ENCODE measurements at places on chromosomes 2 and 18.

GRCh38 chr2:117958186-117958585, 55.7 kb downstream of the CCDC93 start:
- peak; percentile 22 for DNase-seq

GRCh38 chr2:71715951-71716696, 262.8 kb downstream of the DYSF start:
- DNase-seq: no peak

GRCh38 chr2:228709788-228710371, 528.4 kb upstream of the SPHKAP start:
- no peak for DNase-seq

DNA sequence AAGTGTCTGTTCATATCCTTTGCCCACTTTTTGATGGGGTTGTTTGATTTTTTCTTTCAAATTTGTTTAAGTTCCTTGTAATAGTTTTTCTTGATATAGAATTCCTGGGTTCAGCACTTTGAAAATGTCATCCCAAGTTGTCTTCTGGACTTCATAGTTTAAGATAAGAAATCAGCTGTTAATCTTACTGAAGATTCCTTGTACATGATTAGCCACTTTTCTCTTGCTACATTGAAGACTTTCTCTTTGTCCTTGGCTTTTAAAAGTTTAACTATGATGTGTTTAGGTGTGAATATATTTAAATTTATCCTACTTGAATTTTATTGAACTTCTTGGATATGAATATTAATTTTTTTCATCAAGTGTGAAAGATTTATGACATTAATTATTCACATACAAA, 387.2 kb upstream of the CWC22 start:
- DNase-seq: no peak

DNA sequence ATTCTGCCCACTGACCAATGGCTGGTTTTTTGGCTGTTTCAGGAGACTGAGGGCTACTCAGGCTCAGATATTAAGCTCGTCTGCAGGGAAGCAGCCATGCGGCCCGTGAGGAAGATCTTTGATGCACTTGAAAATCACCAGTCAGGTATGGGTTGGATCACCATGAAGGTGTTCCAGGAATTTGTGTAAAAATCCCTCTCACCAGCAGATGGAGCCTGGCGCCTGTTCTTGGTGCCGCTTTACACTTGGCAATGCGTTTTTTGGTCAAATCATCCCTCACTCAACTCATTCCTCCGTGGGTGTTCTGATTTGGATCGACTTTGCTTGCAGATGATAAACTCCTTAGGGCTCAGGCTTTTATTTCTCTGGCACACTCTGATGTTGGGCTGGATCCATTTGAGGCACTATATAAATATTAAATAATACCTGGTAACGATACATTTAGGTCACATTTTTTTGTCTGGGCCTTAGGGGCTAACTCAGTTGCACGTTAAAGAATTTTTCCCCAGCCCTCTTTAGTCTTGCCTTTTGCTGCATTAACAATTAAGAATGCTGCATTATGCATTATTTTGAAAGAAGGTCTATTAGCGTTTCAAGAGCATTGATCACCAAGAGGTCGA, 50.0 kb downstream of the HDHD2 start:
- peak; percentile 63 for DNase-seq

DNA sequence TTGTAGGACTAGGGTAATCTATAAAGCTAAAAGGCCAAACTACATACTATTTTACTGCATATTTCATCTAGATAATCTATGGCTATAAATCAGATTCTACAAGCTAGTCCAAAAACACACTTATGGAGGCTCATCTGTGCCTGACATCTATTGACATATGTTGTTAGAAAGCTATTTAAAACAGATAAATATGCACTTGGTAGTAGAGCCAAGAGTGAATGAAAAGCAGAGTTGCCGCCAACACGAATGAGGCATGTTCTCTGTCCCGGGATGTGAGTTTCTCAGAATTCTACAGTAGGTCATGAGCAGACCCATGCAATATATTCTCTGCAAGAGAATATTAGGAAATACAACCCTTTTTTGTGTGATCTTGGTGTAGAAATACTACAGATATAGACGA, 66.7 kb upstream of the LPIN2 start:
- peak; percentile 32 for DNase-seq

DNA sequence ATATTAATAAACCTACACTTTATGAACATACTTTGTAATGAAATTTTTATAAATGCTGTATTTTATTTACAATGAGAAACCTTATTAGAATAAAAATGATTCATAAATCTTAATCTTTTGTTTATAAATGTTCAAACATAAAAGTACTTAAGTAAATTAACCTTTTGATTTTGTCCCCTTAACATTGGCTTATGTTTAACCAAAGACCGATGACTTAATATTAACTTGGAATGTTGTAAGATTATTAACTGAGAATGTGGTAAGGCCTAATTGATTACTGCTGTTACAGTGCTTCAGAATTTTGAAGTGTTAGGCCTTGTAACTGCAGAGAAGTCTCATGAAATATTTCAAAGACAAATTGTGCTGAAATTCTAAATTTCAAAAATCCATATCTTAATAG, 5.7 kb downstream of the CPS1 start:
- DNase-seq: no peak
